ENCODE measurements at places on chromosomes 11 and 22.

DNA sequence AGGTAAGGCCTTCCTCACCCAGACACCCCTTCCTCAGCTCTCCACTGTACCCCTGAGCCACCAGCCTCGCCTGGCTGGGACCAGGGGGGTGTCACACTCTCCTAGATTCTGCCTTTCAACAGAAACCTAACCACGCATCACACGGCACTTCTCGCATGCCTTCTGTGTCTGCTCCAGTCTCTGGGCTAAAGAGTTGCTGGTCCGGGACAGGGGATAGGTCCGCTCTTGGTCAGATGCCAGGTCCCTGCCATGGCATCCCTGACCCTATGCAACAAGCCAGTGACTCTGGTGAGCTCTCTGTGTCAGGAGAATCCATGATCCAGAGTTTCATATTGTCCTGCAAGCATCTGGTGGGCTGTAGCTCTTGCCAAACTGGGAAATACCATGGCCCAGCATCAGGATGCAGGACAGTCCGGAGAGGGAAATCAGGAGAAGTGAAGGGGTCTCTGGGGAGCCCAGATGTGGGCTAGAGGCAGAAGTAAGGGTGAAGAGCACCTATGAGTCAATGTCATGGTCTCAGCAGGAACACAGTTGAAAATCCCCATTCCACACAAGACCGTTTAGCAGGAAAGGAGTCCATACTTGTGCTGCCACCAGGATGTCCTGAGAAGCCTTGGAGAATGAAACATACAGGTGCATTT is 14.1 kb downstream of the IGLL5 start:
- DNase-seq = no peak

- DNase-seq = no peak
Observed at GRCh38 chr22:37827056-37827455, 3.9 kb downstream of the GALR3 start.

DNA sequence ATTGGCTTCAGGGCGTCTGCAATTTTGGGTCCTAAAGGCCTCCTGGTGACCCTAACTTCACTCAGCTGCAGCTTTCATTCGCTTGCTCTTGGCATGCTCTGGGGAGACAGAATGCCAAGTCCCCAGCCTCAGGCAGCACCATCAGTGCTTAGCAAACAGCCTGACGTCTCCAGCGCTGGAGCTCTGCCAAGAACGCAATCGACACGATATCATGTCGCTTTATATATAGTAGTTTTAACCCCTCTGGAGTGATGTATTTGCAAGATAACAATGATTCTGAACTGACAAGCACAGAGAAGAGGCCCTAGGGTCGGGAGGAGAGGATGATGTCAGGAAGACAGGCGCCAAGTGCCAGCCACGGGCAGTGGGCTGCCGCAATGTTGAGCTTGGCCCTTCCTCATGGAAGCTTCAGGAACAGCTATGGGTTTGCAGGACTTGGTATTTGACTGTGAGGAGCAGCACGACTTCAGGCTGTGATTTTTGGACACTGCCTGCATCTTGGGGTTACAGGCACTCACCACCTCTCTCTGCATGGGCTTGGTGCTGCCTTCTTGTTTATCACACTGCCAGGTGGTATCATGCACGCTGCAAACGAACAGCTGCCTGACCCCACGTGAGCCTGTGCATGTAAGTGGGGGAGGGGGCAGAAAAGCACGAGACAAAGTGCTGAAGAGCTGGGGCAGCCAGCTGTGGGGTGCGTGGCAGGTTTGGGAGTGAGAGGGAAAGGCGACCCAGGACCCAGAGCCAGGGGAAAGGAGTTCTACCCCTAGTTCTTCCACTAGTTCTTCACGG is 26.1 kb downstream of the B3GAT1 start:
- no peak for DNase-seq

DNA sequence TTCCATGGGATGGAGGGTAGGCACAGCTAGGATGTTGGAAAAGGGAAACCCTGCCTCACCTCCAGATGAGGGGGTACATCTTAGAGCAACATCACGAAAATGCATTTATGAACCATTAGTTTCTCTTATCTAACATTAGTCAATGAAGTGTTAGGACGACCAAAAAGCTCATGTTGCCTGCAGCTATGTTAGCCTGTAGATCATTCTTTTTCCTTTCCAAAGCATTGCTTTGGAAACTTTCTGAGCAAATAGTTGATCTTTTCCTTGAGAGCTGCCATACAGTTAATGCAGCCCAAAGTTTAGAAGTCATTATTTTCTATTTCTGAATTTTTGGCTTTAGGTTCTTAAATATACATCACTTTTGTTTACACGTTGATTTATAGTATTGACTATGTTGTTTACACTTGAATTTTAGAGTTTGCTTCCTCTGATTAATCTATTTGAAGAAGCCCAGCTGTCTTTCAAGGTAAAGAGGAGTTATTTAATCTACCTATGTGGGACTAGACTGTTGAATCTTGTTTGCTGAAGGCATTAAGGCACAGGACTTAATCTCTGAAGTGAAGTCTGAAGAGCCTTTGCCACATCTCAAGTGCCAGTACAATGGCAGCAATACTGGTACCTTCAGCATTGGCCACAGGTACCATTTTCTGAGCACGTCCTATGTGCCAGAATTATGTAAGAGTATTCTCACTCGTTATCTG is 11.0 kb downstream of the POU2AF3 start:
- no peak for DNase-seq

DNA sequence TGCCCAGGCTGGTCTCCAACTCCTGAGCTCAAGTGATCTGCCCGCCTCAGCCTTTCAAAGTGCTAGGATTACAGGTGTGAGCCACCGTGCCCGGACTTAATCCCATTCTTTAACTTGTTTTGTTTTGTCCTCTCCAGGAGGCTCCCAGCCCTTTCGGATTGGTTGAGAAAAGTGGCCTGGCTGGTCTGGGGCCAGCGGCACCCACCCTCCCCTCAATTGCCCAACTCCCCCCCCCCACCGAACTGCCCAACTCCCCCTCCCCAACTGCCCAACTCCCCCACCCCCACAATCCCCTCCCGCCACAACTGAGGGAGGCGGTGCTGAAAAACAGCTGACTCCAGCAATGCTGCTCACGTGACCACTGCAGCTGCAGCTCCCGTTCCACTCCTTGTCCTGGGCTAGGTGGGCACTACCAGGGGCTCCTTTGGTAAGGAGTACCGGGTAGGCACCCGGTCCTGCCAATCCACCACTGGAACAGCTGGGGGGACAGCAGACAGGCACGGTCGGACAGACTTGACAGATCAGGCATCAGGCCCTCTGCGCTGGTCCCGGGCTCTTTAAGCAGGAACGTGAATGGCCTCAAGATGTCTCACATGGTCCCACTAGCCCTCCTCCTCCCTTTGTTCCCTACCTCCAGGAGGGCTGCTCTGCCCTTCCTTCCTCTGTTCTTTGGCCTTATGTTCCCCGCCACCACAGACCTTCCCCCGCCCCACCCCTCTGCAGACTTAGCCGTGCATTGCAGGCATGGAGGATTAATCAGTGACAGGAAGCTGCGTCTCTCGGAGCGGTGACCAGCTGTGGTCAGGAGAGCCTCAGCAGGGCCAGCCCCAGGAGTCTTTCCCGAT is at the start of gene TCN2:
Gene TCN2, plus strand, starts transcription at position 720 of the 845 bp plus-strand sequence. CDS start 158 bp downstream, outside the sequence.
- DNase-seq = peak; percentile 74

GRCh38 chr11:76131671-76132631 is 74.4 kb downstream of the WNT11 start:
- DNase-seq = no peak

GRCh38 chr22:26437694-26438392 is 8.8 kb downstream of the ASPHD2 start:
- DNase-seq = no peak

- DNase-seq = no peak
Observed at GRCh38 chr11:108790501-108791299, 125.8 kb downstream of the DDX10 start.

DNA sequence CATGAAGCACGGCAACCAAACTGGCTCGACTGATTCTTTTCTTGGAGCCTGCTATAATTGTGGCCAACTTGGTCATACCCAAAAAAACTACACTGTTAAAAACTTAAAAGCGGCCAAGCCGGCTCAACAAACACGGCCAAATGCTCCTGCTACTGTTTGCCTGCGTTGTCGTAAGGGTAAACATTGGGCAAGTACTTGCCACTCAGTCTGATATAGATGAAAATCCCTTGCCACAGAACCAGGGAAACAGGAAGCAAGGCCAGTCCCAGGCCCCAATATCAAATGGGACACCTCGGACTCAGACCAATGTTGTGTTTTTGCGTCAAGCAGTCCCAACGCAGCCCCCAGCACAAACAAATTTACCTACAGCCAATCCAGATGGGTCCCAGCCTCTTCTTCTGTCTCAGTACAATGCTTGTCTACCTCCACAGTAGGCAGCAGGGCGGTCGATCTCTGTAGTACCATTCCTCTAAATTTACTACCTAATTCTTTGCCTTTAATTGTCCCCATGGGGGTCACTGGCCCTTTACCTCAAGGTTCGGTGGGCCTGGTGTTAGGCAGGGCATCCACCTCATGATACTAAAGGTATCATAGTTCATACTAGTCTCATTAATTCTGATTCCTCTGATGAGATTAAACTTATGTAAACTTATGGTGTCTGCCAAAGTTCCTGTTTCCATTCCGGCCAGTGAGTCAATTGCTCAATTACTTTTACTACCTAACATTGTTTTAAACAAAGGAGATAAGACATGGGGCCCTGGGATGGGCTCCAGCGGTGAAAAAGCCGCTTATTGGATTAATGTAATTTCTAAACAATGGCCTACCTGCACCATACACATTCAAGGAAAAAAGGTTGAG is 3.7 kb upstream of the COMT start:
- DNase-seq = no peak

GRCh38 chr11:132208477-132209055 is 838.2 kb downstream of the NTM start:
- DNase-seq = no peak

- DNase-seq = no peak
Observed at GRCh38 chr11:33402066-33402465, 144.9 kb downstream of the HIPK3 start.

- peak; percentile 93 for DNase-seq
Observed at GRCh38 chr22:37633625-37634416, 5.6 kb upstream of the SH3BP1 start.

DNA sequence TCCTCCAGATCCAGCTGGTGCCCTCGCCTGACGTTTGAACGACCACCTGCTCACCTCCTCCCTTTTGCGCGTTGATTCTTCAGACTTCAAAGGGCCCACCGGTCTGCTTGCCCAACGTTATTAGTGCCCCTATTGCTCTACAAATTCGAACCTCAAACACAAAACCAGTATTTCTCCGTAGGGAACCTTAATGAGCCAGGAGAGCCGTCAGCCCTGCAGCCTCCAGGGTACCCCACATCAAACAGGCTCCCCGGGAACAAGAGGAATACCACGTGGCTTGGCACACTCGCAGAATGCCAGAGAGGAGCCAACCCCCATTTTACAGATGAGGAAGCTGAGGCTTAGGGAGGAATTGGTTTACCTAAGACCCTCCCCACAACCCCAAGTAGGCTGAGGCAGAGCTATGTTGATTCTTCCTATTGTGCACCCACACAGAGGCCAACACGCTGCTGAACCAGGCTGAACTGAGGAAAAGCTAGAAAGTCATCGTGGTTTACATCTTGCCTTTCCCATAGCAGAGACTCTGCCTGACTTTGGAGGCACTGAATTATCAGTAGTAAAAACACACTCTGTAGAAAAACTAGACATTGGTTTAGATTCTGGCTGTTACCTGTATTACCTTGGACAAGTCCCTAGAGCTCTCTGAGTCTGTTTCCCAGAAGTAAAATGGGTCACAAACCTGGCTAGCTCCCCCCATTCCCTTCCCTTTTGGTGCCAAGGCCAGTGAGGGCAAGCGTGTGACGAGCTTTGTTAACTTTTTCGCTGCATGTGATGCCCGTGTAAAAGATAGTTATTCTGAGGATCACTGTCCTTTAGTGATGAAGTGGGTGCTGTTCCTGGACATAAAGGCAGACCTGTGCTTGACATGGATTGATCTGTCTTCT is 764 bp downstream of the TKFC start:
- DNase-seq = no peak

- DNase-seq = no peak
Observed at GRCh38 chr11:62001450-62002191, 34.2 kb upstream of the FTH1 start.

DNA sequence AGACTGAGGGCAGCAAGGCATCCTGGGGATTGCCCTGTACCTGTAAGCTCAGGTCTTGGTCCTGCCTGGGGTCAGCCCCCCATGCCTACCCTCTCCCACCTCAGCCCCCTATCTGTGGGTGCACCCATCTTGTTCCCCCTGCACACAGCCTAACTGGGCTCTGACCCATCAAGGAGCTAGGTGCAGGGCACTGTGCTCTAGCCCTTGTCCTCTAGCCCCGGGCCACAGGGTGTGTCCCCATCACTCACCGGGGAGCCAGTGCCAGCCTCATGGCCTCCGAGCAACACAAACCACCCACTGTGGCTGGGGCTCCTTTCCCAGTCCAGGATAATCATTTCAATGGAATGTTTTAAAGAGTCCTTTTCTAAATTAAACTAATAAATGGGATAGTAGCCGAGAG is 293.9 kb upstream of the PLET1 start:
- no peak for DNase-seq

- DNase-seq = no peak
Observed at GRCh38 chr11:88363648-88364065, 26.1 kb upstream of the CTSC start.

GRCh38 chr11:47532597-47533213 is 20.2 kb downstream of the CELF1 start:
- no peak for DNase-seq

DNA sequence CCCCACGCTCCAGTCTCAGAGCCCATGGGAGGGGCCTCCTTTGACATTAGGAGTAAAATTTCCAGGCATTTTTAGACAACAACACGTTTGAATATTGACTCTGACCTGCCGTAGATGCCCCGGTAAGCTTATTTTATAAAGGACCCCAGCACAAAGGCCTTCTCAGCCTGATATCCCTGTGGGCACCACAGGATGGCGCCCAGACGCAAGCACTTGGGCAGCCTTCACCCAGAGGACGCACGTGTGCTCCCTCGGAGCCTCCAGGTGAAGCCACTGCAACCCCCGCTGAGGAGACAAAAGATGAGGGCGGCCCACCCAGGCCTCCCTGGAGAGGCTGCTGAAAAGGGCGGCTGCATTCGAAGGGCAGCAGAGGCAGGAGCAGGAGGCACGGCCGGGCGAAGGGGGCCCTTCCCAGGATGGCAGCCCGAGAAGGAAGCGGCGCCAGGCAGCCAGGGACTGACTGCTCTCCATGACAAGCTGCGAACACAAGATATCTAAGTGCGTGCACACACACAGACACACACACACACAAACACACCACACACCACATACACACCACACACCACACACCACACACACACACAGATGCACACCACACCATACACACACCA is 15.2 kb upstream of the TH start:
- DNase-seq = no peak

Measured in renal cortex interstitium (tissue), 15 donors.